ENCODE measurements at places on chromosomes 12 and 14. TPM values are rescaled to one million over a fixed set of nuclear protein-coding genes. Genes with fewer than 3 reads are reported as not detected.

The PLEKHH1 gene
- not detected for polyA plus RNA-seq

The HNF1A gene
- polyA plus RNA-seq: not detected

The AP5M1 gene
- 42.6 TPM for polyA plus RNA-seq

The GYS2 gene
- polyA plus RNA-seq: not detected

The RD3L gene
- not detected for polyA plus RNA-seq

The GPR65 gene
- polyA plus RNA-seq: 12.1 TPM

The LIN7A gene
- polyA plus RNA-seq: not detected

The SCN8A gene
- polyA plus RNA-seq: 0.85 TPM

The CCDC38 gene
- polyA plus RNA-seq: not detected

The CHPT1 gene
- polyA plus RNA-seq: 50.9 TPM

The RND1 gene
- polyA plus RNA-seq: 2.6 TPM

Measured in IgD-negative memory B cell (primary cell).